ENCODE measurements at places on chromosomes 6 and 20. TPM values are rescaled to one million over a fixed set of nuclear protein-coding genes. Genes with fewer than 3 reads are reported as not detected.

Gene NEURL2
- 1.4 TPM for total RNA-seq

Gene NR2E1
- total RNA-seq = not detected

GRCh38 chr6:87789198-87789899, 87.3 kb upstream of the AKIRIN2 start:
- peak; percentile 75 for DNase-seq

- peak; percentile 48 for DNase-seq
Measured at GRCh38 chr6:162442687-162443086, 284.9 kb downstream of the PRKN start.

GRCh38 chr6:85172705-85173104, 277.2 kb upstream of the NT5E start:
- DNase-seq = no peak

DNA sequence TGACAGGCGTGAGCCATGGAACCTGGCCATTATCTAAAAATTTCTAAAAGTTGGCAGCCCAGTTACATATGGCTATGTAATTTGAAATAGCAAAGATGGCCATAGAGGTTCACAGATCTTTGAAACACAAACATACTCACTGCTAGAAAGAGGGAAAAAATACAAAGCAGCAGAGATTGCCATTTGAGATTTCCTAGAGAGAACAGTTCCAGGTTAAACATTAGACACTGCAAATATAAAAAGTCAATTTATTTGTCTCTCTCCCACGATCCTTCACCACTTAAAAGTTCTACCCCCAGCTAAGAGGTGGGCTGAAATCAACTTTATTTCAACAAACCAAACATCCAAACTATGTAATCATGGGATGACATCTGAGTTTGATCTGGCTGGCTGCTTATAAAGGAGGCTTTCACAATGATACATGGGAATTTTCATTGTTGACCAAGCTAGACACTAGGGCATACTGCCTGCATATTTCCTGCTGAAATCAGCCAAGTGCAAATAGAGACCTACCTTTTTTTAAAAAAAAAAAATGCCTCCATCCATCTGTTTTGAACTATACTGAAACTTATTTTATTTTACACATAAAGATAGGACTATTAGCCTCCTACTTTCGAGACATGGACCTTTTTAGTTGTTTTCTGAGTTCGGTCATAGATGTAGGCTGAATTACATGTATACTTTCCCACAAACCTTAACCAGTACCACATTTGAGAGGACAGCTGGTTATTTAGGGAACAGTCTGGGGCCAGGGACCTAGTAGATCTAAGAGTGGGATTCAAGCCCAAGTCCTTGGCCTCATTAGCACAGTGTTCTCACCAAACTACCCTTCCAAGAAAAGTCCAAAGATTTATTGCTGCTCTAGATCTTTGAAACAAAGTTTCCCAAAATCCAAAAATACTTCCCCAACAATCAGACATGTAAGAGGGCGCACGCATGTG, 16.6 kb downstream of the DCDC2 start:
- DNase-seq = no peak

DNA sequence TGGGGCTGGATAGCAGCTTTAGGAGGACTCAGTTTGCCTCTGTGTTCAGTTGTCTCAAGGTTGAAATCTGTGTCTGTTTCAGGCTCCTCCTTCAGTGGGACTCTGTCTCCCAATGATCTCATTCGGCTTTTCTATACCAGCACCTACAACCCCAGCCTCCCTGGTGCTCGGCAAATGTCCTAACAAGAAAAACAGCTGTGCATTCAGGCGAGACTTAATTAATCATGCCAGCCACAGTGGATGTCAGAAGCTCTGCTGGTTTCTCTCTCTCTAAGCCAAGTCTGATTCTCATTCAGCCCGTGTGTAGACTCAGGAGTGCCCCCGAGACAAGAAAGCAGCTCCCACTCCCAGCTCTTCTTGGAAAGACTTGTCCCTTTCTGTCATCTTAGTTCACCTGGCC, 46.8 kb downstream of the SUN5 start:
- DNase-seq = no peak

Measured in NCI-H460 (cell line).